ENCODE measurements at places on chromosomes 2 and 18.

DNA sequence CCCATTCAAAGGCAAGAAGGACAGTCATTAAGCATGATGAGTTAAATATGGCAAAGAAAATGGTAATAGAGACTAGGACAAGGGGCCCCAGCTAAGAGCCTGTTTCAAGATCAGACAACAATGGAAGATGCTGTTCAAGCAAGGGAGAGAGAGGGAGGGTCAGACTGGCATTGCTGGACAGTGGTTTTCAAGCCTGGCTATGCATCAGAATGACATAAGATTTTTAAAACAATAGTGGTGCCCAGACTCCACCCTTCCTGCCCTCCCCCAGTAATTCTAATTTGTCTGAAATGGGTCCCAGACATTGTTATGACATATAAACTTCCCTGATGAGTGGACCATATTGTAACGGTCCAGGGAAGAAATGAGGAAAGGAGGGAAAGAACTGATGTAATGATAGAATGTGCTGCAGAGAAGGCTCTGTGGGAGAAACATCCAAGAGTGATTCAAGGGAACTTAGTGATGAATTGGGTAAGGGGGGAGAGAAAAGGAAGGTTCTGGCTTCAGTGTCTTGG lies 112.9 kb upstream of the TRIB2 start:
- DNase-seq = no peak

DNA sequence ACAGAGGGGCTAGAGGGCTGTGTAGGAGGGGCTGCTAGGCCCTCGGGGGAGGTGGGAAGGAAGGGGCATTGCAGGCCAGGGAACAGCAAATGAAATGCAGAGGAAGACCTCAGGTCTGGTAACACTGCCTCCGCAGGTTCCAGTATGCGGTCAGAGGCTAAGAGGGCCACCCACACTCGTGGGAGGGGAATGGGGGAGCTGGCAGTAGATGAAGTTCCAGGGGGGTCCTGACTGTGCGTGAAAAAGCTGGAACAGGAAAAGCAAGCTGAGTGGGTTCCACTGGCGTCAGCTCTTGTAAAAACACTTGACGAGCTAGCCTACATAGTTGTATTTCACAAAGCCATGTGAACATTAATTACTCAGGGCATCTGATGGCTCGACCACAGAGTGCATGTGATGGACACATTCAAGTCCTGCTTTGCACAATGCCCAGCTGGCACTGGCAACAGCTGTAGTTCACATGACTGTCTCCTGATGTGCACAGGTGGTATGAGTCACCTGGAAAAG lies 29.0 kb upstream of the PTPN4 start:
- DNase-seq = no peak

DNA sequence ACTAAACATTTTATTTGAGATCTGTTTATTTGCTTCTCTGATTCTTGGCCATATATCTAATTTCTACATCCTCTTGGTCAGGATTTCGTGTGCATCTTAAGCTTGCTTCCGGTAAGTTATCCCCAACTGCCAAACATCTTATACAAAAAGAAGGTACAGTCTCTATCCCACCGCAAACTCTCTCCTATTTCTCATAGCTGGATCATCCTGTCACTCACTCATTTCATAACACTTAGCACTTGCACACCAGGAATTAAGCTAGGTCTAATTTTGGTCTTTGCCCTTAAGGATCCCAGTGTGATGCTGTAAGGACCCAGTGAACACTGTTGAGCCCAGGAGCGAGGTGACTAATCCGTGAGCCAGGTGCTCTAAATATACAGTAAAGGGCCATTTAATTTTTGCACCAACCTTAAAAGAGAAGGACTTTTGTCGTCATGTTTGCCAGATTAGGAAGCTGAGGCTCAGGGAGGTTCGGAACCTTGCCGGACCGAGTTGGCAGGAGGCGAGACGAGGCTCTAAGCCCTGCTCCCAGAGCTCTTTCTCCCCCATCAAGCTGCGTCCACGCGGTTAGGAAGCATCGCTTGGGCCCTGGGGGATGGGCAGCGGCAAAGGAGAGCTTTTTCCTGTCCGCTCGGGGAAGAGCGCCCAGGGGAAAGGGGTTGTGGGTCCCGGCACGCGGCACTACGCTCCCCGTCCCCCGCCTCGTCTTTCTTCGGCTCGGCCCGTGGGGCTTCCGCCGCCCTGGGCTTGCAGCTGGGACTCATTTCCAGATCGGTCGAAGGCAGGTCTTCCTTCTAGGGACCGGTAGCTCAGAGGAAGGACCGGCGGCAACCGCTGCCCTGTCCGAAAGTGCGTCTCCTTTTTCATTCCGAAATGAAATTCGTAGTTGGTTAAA lies 4.1 kb upstream of the ITPRIPL1 start:
- peak; percentile 32 for DNase-seq

DNA sequence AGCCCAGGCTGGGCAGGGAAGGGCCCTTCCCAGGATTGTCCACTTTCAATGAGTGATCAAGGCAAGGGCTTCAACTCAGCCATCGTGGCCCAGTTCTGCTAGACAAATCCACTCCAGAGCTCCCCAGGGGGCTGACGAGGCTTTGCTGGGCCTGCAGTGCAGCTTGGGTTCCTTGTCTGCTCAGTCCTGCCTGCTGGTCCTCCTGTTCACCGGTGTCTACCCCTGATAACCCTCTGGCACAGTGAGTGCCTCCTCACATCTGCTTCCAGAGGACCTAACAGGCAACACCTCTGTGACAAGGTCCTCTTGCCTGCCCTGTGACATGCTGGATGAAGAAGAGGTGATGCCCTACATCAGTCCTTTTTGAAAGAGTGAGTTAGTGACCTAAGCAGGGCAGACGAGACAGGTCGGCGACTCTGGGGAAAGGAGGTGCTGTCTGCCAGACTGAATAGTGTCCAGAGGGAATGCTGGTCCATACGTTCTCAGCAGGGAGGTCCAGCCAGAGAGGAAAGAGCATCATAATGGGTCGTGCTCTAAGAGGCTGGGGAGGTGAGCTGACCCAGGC lies 20.9 kb upstream of the KCNF1 start:
- DNase-seq = no peak

- no peak for DNase-seq
Measured at GRCh38 chr18:55265984-55266383, 306.7 kb upstream of the CCDC68 start.

DNA sequence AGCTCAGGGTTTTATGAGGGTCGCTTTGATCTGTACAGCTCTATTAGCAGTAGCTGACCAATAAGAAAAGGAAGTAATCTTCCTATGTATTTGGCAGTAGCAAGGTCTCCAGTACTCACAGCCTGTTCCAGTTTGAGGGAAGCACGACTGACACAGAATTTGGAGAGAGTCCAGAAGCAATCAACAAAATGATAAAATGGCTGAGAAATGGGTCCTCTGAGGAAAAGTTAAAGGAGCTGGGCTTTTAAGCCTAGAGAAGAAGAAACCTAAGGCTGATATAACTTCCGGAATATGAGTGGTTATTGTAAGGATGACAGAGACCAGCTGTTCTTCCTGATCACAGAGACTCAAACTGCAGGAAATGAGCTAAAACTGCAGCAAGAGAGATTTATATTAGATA lies 382.8 kb downstream of the GPD2 start:
- no peak for DNase-seq

- no peak for DNase-seq
Measured at GRCh38 chr2:156430236-156430979, 5.8 kb upstream of the GPD2 start.

GRCh38 chr18:58512648-58513588 lies 116.0 kb downstream of the ALPK2 start:
- DNase-seq = no peak

- DNase-seq = no peak
Measured at GRCh38 chr18:79900610-79901570, 50.6 kb downstream of the SLC66A2 start.

- no peak for DNase-seq
Measured at GRCh38 chr18:40754477-40754876, 1200.6 kb upstream of the PIK3C3 start.

DNA sequence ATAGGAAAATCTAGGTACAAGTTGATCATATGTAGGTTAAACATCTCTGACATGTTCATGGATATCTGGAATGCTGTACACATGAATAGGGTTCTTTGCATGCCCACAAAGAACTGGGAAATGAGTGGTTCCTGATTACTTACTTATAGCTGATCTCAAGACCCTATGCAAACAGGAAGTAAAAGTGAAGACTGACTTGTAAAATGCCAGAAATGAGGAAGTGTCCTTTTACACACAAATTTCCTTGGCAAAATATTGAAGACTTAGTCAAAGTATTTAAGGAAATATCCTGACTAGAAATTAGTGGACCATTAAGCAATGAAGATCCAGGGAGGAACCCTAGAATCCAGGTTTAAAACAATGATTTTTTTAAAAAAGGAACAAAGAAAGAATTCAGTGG lies 203.7 kb upstream of the DLGAP1 start:
- DNase-seq = no peak

DNA sequence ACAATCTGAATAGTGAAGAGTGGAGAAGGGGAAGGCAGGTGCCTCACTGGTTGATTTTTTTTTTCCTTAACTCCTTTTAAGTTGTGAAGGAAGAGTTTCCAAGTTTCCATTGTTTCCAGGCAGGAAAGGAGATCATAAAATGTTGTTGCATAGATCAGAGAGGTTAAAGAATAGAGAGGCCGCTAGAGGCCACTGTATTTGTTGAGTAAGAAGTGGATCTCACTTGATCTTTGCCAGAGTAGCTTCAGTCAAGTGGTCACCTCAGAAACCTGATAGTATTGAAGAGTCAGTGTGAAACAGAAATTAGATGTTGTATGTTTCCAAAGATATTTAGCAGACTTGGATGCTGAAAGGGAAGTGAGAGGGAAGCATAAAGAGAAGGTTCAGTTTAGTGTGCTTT lies 17.6 kb downstream of the CTNNA2 start:
- no peak for DNase-seq

DNA sequence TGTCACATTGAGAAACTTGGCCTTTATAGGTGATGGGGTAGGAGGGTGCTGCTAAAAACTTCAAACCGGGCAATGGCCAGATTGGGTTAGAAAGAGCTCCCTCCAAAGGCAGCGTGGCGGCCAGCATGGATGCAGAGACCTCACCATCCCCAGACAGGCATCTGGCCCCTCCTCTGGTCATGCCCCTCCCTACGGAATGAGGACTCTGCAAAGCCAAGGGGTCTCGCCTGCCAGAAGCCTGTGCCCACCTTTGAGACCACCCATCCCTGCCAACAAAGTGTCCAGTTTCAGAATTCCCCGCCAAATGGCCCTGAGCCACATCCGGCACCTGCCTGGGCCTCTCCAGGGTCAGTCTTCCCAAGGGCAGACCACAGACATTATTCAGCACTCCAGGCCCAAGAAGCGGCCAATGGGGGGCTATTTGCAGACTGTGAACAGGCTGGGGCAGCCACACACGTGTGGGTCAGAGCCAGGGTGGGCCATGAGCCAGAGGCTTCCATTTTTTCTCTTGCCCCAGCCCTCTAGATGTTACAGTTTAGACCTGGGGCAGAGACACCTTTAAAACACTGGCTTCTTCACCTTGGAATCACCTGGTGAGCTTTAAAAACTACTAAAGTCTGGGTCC lies 4.2 kb upstream of the ATP6V1B1 start:
- no peak for DNase-seq

- DNase-seq = no peak
Measured at GRCh38 chr18:36078751-36079529, 11.6 kb upstream of the RPRD1A start.

GRCh38 chr18:12406371-12407111 lies 1.2 kb upstream of the PRELID3A start:
- DNase-seq = no peak

DNA sequence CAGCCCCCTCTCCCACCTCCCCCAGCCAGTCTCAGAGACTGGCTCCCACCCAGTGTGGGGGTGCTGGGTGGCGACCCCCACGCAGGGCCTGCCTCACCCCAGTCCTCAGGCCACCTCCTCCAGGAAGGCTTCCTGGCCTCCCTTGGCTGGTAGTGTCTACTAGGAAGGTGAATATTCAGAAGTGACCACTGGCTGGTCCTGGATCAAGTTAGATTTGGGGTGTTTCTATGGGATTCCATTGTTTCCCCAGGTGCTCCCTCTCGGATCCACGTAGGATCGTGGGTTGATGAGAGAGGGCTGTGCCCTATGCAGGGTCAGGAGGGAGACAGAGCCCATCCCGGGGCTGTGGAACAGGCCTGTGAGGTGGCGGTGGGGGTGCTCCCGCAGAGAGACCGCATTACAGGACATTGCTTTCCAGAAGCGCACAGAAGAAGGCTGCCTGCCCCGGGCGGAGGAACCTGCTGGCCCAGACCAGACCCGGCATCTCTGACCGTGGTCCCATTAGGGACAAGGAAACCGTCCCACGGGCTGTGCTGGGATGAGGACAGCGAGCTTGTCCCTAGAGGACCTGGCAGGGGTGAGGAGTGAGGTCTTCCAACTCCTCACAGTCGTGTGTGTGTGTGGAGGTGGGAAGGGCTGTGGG lies 3.3 kb downstream of the PDCD1 start:
- no peak for DNase-seq
